ENCODE measurements at places on chromosomes 7 and 10. TPM values are rescaled to one million over a fixed set of nuclear protein-coding genes. Genes with fewer than 3 reads are reported as not detected.

OR6V1 gene
- total RNA-seq: not detected

COL28A1 gene
- under 0.01 TPM for total RNA-seq

PRXL2A gene
- total RNA-seq: 79.0 TPM

MRM2 gene
- total RNA-seq: 18.4 TPM

NUDT13 gene
- 3.2 TPM for total RNA-seq

ZNF503 gene
- 11.9 TPM for total RNA-seq

LIPF gene
- not detected for total RNA-seq

CALN1 gene
- not detected for total RNA-seq

GPR22 gene
- total RNA-seq: not detected

RALA gene
- 20.3 TPM for total RNA-seq

SPDYE16 gene
- total RNA-seq: not detected

CARD11 gene
- total RNA-seq: under 0.01 TPM

LOXL4 gene
- total RNA-seq: 68.3 TPM

FGL2 gene
- 0.86 TPM for total RNA-seq

OR2A14 gene
- total RNA-seq: not detected

AKR1C2 gene
- 1.6 TPM for total RNA-seq

TEX47 gene
- not detected for total RNA-seq

ZP3 gene
- total RNA-seq: 0.86 TPM

AUTS2 gene
- 3.9 TPM for total RNA-seq

DNAH11 gene
- total RNA-seq: under 0.01 TPM
